ENCODE measurements at places on chromosomes 13 and 19.

GRCh38 chr19:41887711-41888382 lies 4.9 kb downstream of the ARHGEF1 start:
- DNase-seq: peak; percentile 84

- DNase-seq: no peak
These were observed 588.3 kb upstream of the SGCG start for GRCh38 chr13:22592515-22592914.

DNA sequence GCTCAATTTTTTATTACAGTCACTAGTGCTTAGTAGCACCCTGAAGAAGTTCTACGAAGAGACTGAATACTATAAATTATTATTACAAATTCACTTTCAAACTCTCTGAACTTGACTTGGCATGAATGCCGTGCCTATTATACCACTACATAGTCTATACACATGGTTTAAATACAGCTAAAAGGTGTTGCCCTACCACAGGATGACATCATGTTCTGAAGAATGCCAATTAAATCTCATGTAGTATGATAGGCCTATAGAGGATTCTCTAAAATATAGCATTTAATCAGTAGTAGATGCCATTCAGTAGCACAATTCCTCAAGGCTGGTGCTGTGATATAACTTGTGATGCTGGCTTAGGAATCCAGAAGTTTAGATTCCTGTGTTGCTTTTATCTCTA lies 16.7 kb upstream of the POSTN start:
- DNase-seq: no peak

DNA sequence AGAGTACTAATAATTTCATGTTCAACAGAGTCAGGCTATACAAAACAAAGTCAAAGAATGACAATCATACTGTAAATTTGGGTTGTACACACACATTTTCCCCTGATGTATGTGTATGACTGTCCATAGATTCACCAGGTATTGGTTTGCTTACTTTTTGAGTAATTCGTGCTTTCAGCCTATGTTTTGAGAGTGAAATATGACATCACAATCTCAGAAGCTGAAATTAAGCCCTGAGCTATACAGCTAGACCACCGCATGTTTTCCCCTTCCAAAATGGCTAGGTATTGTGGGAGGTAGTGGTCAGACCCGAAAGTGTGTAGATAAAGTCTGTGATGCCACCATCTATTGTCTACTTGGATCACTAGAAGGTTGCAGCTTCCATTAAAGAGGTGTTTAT lies 102.8 kb downstream of the KATNAL1 start:
- DNase-seq: no peak

DNA sequence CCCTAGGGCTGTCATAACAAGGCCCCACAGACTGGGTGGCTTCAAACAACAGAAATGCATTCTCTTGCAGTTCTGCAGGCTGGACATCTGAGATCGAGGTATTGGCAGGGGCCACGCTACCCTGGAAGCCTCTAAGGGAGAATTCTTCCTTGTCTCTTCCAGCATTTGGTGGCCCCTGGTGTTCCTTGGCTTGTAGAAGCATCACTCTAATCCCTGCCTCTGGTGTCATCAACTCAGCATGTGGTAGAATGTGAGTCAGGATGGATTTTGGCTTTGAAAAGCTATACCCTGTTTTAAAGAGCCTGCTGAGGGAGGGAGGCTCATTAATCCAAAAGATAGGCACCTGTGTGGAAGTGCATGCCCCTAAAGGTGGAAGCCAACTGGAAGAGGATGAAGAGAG lies 7.9 kb upstream of the GGACT start:
- no peak for DNase-seq

DNA sequence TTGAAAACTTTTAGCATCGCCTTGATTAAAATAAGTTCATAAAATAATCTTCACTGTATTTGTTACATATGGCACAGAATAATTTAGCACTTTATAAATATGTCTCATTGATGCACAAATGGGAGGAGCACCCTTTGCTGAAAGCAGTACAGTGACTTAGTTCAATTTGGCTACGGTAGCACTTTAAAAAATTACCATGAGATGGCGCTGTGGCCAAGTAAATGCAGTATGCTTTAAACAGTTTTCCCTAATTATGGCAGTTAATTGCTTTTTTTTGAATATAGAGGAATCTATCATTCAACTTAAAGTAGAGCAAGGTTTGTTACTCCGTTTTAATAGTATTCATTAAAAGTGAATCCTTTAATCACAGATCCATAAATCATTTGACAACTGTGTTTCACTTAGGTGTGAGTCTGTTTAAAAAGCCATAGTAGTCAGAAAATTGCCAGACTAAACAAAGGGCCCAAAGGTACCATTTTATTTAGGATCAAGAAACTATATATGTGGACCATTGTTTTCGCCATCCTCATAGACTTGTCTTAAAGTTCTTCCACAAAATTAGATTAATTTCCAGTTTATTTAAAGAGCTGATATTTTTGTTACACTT lies 34.7 kb upstream of the ESD start:
- peak; percentile 48 for DNase-seq

DNA sequence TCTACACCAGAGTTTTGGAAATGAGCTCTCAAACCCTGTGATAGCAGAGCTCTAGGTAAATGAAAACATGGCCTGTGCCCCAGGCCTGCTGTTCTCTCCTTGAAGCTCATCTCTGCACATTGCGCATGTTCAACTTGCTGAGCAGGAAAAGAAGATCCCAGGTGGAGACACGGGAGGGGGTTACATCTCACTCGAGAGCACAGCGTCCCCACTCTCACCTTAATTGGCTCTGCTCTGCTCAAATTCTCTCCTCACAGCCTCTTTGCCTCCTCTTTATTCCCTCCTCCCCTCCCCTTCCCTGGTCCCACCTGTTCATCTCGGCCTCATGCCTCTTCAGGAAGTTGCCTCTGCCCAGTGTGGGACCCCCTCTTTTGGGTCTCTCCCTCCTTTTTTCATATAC lies 44.7 kb downstream of the RGCC start:
- no peak for DNase-seq

- DNase-seq: no peak
These were observed 296.8 kb downstream of the EFNB2 start for GRCh38 chr13:106238690-106239089.

DNA sequence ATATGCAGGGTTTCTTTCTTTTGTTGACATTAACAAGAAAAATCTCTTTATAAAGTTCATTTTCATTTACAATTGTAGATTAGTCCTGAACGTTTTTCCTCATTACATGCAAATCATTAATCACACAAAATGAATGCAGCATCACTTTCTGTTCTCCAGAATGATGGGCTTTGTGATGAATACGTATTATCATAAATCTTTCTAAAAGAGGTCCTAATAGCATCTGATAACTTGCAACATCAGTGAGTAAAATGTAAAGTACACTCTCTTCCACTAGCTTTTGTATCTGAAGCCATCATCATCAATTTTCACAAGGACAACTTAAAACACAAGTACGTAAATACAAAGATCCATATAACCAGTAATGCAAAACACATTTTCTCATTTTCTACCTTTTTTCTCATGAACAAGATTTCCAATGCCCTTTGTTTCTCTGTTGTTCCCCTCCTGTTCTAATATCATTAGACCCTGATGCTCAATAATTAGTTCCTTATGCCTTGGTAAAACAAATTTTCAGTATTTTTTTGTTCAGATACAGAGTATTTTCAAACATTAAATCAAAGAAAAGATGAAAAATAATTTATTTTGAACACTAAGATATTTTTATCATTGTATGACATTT lies 437.4 kb upstream of the MIR17HG start:
- DNase-seq: no peak

DNA sequence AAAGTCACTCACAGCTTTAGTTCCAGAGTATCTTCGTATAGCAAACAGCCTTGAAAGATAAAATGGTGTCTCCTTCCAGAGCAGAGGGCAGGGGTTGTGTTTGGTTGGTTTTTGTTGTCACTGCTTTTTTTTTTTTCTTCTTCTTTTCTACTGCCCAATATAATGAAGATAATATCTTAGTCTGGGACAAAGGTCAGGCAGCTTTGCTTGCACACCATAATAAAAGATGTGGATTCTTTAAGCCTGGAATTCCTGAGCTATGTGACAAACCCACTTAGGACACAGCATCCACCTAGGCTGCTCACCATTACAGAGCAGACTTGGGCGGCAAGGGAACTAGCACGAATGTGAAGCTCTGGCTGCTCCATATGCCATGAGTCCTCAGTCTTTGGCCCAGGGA lies 165.6 kb upstream of the MIR17HG start:
- no peak for DNase-seq

DNA sequence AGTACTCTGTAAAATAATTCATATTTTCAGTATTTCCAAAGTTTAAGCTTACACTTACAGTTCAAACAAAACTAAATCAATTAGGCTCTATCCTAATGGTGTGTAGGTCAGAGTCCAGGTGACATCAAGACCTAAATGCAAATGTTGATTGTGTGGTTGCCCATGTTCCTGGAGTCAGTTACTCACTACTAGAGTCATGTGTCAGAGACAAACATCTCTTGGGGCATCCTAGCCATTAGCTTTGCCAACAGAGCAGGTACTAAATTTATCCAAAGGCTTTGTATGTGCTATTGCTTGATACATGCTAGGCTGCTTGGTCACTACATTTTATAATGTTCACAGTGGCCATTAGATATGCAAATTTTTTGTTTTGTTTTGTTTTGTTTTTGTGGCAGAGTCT lies 11.7 kb downstream of the SPRY2 start:
- no peak for DNase-seq

DNA sequence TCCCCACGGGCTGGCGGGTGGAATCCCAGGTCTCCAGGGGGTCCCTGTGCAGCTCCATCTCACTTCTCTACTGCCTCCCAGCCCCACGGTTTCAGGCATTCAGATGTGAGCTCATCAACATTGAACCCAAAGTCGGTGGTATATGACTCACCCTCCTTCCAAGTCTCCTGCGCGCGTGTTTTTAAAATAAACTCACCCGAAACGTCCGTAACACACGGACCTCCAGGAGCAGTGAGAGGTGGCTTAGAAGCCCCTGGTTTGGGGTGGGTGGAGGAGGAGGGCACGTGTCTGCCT lies 14.0 kb upstream of the CRTC1 start:
- DNase-seq: no peak

DNA sequence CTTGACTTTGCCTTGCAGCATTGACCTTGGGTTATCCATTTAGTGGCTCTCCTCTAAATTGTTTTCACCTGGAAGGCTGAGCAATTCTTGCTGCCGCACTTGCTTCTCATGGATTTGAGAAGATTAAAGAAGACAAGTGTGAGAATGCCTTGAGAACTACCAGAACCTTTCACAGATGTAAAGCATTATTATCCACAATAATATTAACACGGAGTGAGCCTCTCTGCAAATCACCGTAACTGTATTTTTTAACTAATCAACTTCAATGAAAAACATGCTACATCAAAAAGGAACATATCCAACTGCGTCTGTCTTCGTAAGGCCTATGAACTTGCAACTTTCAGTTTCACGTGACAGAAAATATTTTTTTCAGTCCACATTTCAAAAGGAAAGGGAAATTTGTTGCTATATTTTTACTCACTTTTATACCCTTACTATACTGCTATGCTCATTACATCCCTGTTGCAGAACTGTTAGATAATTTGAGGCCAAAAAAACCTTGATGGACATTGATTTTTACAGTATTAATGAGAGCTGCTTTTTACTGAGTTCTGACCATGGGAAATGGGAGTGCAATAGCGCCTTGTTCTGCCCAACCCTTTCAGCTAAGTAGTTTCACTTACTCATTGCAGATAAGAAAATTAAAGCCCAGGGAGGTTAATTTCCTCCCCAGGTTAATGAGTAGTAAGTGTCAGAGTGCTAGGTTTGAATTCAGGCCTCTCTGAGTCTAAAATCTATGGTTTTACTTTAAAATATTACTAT lies 93.8 kb upstream of the RAP2A start:
- DNase-seq: no peak

- peak; percentile 1 for DNase-seq
These were observed 1.7 kb downstream of the ZNF160 start for GRCh38 chr19:53101518-53101917.

DNA sequence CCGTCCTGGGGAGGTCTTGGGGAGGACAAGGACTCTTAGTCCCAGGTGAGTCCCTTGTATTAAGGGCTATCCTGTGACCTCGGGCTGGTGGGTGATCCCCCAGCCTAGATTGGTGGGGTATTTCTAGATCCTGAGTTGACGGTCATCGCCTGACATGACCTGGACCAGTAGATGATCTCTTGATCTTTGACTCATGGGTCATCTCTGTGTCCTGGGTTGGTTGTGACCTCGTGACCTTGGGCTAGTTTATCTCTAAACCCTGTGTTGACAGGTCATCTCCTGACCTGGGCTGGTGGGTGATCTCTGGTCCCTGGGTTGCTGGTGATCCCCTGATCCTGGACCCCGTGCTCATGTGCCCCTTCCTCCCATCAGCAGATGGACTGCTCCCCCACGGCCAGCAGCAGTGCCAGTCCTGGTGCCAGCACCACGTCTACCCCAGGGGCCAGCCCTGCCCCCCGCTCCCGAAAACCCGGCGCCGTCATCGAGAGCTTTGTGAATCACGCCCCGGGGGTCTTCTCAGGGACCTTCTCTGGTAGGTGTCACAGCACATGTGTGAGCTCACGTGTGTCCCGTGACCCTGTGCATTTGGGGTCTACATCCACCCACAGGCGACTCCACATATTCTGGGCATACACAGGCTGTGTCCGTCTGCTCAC lies 6.3 kb downstream of the MIDN start:
- no peak for DNase-seq

DNA sequence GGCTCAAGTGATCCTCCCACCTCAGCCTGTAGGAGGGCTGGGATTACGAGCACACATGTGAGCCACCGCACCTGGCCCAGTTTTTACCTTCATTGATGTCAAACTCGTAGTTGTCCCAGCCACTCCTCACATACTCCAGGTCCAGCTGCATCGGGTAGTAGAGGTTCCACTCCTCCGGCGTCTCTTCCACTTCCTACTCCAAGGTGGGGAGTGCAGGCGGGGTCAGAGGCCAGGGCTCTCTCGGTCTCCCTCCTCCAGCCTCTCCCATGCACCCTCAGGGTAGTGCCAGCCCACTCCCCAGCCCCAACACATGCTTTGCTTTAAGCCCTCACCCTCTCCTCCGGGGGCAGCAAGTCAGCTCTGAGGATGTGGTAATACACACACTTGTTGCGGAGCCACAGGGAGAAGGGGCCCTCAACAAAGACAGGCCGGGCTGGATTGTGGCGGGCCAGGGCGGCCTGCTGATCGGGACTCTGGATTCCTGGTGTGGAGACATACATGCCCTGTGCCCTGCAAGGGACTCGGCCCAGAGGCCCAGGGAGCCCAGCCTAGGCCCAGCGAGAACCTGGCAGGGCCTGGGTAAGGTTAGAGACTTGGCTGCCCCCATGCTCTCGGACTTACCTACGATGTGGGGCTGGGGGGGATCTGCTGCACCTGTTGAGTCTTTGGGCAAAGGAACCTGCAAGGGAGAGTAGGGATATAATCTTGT lies 1.9 kb upstream of the ZNF653 start:
- no peak for DNase-seq

DNA sequence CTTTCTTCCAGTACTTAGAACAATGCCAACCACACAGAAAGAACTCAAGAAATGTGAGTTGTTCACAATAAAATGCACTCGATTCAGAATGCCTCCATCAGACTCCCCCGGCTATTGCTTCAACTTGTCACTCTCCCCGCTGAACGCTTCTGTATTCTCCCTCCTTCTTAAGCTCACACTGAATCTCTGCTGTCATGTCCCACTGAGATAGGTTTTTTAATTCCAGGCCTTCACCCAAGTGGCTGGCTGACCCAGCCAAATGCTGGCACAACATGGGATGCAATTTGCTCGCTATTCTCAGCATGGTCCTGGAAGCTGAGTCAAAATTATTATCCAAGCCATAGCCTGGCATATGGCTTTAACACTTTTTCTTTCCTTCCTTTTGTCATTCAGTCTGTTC lies 76.8 kb upstream of the SERP2 start:
- no peak for DNase-seq
